Head of caudate nucleus (tissue), 42 donors: ENCODE measurements at places on chromosomes 5 and 9.

GRCh38 chr9:7089406-7090193 lies 331.8 kb downstream of the KDM4C start:
- DNase-seq = no peak

GRCh38 chr5:148763996-148764395 lies 62.4 kb upstream of the ADRB2 start:
- DNase-seq = no peak

- DNase-seq = no peak
Observed at GRCh38 chr5:77995793-77996409, 219.8 kb upstream of the TBCA start.

GRCh38 chr5:128202320-128202719 lies 118.8 kb downstream of the SLC12A2 start:
- DNase-seq = no peak

DNA sequence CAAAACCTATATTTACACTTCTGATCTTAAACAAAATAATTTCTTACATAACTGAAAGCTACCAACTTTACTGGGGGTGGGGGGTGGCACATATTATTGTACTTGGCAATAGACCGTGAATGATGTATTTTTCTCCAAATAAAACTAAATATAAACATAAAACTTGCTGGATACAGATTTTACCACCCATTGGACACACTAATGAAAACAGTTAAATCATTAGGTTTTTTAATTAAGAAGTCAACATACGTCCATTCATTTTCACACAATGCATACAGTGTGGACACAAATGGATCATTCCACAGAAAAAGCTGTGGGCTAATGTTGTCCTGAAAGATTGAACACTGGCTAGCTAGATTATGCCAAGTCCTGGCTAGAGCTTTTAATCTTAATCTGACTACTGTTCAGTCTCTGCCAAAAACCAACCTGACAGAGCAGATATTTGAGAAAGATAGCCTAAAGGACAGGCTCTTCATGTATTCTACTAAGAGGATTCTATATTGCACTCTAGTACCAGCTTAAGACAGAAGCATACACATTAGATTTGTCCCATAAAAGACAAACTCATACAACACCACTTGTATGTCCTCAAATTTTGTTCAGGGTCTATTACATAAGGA lies 118.1 kb downstream of the SIL1 start:
- DNase-seq = no peak

DNA sequence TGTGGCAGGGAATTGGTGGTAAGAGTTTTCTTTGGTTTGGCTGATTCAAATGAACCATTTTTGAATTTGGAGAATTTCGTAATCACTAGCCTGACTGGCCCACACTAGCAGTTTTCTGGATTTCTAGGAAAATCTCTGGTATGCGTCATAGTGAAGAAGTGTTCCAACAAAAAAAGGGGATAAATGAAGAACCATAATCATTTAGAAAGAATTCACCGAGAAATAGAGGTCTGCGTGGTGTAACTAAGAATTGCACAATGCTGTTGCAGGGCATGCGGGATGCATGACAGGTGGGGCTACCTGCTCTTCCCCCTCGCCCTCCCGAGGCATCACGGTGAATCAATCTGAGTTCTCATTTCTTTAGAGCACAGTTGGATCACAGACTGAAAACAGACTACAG lies 232.3 kb upstream of the PAPPA start:
- DNase-seq = no peak

DNA sequence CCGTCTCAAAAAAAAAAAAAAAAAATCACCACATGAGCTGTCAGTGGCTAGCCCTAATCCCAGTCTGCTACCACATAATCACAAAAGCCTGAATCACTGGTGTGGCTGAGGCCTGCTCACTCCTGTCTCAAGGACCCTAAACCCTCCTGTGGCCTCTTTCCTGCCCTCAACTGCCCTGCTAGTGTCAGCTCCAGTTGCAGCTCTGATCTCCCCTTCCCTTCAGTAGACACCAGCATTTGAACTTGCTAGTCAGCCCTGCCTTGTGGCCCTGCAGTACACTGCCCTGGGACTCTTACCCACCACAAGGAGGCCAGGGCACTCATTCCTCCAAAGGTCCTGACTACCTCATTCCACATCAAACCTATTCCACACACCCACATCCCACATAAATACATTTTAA lies 9.5 kb upstream of the P4HA2 start:
- no peak for DNase-seq
